ENCODE measurements at places on chromosomes 4 and X. TPM values are rescaled to one million over a fixed set of nuclear protein-coding genes. Genes with fewer than 3 reads are reported as not detected.

DNA sequence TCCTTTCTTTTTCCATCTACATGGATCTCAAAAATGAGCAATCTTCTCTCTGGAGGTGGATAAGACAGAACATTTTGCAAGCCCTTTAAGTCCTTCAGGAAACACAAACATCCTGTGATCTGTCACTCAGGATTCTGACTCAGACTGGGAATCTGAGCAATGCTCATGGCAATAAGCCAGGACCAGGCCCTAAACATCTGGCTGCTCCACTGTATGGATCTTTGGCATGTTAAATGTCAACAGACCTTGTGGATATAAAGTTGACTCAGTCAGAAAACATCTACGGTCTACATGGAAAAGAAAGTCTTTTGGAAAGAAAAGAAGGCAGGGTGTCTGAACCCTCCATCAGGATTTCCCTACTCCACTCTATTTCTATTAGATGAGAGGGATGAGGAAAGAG, 17.8 kb upstream of the CHIC2 start:
- H3K36me3 ChIP-seq, result no peaks in the 10 kb centered on the region
- no peaks in the 10 kb centered on the region for H3K4me1 ChIP-seq
- no peak overlapping the region for H3K4me3 ChIP-seq
- DNase-seq, result no peak
- H3K27me3 ChIP-seq, result peaks cover 15% of the 10 kb centered on the region

DNA sequence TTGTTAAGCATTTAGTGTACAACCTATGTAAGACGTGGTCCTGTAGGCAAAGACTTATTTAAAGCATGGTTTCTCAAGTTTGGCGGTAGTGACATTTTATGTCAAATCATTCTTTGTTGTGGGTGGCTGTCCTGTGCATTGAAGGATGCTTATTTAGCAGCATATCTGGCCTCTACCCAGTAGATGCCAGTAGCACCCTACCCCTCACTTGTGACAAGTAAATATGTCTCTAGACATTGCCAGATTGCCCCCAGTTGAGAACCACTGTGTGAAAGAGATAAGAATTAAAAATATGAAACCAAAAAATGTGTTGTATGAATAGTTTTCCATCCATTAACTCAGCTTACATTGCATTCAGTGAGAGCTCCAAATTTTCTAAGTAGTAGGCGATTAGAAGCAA, 25.5 kb downstream of the MMAA start:
- peaks cover 17% of the 10 kb centered on the region for H3K36me3 ChIP-seq
- no peak for DNase-seq
- H3K27ac ChIP-seq, result no peak overlapping the region
- H3K4me3 ChIP-seq, result no peak overlapping the region
- no peaks in the 10 kb centered on the region for H3K4me1 ChIP-seq

DNA sequence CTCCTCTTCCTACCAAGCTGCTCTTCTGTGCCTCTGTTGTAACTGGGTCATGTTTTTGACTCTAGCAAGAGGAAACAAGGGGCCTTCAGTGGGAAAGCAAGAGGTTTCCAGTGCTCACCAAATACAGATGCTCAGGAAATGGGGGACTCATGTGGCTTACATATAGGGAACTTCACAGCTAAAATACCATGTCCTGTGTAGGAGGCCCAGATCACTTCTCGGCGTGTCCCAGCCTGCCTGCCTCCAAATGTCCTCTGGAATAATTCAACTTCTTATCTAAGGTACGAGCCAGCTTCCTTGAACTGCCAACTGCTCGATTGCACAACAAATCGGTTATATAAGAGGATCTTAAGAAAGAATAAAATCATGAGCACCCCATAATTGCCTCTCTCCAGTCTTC, 161.3 kb downstream of the KIT start:
- DNase-seq, result no peak
- peaks cover 3% of the 10 kb centered on the region for H3K4me1 ChIP-seq
- no peak overlapping the region for H3K27ac ChIP-seq
- no peaks in the 10 kb centered on the region for H3K27me3 ChIP-seq
- no peak overlapping the region for H3K4me3 ChIP-seq
- H3K36me3 ChIP-seq, result no peaks in the 10 kb centered on the region

GRCh38 chr4:185997296-185997695, 71.7 kb upstream of the TLR3 start:
- peaks cover 3% of the 10 kb centered on the region for H3K27me3 ChIP-seq
- no peak overlapping the region for H3K27ac ChIP-seq
- no peaks in the 10 kb centered on the region for H3K36me3 ChIP-seq
- no peak for DNase-seq

DNA sequence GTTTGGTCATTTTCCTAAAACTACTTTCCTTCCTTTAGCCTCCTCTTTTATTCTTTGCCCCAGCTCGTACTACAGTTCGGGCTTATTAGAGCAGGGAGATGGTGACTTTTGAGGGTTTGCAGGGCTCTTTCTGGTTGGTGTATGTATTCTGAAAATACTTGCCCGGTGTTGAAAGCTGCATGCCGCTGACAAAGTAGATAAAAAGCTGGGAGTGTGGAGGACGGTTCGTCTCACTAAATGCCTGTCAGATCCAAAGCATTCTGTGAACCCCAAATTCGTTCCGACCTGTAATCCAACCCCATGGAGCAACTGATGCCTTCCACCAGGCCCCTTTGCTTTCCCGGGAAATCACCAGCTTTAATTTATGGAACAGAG, 19.2 kb downstream of the TRIM2 start:
- peaks cover 44% of the 10 kb centered on the region for H3K27me3 ChIP-seq
- H3K4me3 ChIP-seq, result peak overlapping the region; percentile 56
- H3K27ac ChIP-seq, result no peak overlapping the region
- H3K4me1 ChIP-seq, result peaks cover 24% of the 10 kb centered on the region
- DNase-seq, result no peak
- peaks cover 7% of the 10 kb centered on the region for H3K36me3 ChIP-seq

GRCh38 chrX:105636667-105637066, 185.7 kb upstream of the NRK start:
- no peaks in the 10 kb centered on the region for H3K36me3 ChIP-seq
- no peak for DNase-seq
- H3K27ac ChIP-seq, result no peak overlapping the region

- H3K36me3 ChIP-seq, result no peaks in the 10 kb centered on the region
- H3K27ac ChIP-seq, result no peak overlapping the region
- no peak overlapping the region for H3K4me3 ChIP-seq
These were observed 40.4 kb upstream of the PCDH18 start for GRCh38 chr4:137572647-137573046.

DNA sequence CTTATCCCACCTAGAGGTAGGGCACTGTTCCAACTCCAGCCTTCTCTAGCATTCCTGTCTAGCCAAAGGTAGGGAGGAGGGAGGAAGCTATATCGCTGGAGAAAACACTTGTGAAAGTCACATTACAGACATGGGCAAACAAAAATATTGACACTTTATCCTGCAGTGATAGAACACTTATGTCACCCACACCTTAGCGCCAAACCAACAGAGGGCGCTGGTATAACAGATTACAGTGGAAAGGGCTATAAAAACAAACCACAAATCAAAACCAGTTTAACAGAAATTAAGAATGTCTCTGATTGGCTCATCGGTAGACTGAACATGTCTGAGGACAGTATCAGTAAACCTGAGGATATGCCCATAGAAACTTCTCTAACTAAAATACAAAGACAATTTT, 451.3 kb downstream of the TLL1 start:
- no peaks in the 10 kb centered on the region for H3K4me1 ChIP-seq
- no peak overlapping the region for H3K27ac ChIP-seq
- H3K36me3 ChIP-seq, result no peaks in the 10 kb centered on the region
- H3K27me3 ChIP-seq, result no peaks in the 10 kb centered on the region

- H3K36me3 ChIP-seq, result peaks cover 16% of the 10 kb centered on the region
- H3K27me3 ChIP-seq, result no peaks in the 10 kb centered on the region
- H3K4me3 ChIP-seq, result no peak overlapping the region
These were observed 24.3 kb upstream of the GPR34 start for GRCh38 chrX:41664375-41664901.

DNA sequence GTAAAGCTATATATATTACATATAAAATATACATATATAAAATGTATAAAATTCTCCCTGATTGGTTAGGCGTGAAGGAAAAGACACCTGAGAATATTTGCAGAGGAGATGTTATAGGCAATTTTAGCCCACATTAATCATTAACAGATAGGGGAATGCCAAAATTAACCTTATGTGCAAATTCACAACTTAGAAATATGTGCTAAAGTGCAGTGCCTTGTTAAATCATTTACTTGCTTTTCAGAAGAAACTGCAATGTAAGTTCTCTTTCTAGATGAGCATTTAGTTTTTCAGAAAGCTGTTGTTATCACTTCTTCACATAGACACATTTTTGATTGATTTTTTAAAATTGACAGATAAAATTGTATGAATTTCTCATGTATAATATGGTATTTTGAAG, 5.6 kb downstream of the TASL start:
- no peak for DNase-seq
- no peaks in the 10 kb centered on the region for H3K27me3 ChIP-seq
- H3K4me1 ChIP-seq, result peaks cover 30% of the 10 kb centered on the region
- no peak overlapping the region for H3K27ac ChIP-seq

AIMP1 gene
- 52.4 TPM for total RNA-seq

DNA sequence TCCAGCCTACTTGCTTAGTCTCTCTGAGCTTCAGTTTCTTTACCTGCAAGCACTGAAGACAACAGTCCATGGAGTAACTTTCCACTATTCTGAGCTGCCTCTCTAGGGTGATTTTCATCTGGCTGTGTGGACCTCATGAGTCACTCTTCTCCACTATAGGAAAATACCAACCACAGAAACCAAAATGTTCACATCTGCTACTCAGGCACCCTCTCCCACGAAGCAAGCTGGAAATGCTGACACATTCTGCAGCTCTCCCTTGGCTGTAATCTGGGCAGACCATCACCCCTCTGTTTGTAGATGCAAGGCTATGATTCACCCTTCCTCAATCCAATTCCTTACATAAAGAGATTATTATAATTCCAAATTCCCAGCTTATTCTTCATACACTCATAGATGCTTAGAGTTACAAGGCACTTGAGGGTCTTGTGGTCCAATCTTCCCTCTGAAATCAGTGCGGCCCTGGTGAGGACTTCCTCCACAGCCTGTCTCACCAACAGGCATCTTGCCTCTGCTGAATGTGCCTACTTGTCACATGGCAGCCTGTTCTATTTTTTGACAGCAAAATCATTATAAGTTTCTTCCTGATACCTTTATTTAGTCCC, 97.0 kb upstream of the LNX1 start:
- no peak for DNase-seq
- H3K27me3 ChIP-seq, result peaks cover 3% of the 10 kb centered on the region
- no peak overlapping the region for H3K27ac ChIP-seq
- no peak overlapping the region for H3K4me3 ChIP-seq
- H3K4me1 ChIP-seq, result no peaks in the 10 kb centered on the region

EDNRA gene
- total RNA-seq, result not detected

DNA sequence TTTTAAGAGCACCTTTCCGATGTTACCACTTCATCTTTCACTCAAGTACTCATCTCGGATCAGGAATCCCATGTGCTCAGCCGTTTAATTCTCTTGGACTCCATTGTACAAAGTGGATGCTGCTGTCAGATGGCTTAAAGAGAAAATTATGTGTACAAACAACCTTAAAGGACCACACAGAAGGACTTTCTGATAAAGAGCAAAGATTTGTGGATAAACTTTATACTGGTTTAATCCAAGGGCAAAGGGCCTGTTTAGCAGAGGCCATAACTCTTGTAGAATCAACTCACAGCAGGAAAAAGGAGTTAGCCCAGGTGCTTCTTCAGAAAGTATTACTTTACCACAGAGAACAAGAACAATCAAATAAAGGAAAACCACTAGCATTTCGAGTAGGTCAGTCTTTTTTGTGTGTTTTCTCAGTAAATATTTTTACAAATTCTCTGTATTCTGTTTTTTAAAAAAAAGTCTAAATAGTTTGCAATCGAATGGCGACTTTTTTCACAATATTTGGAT, 20.1 kb downstream of the MMAA start:
- H3K4me1 ChIP-seq, result peaks cover 3% of the 10 kb centered on the region
- H3K27me3 ChIP-seq, result no peaks in the 10 kb centered on the region
- peaks cover 16% of the 10 kb centered on the region for H3K36me3 ChIP-seq
- DNase-seq, result no peak
- no peak overlapping the region for H3K27ac ChIP-seq

FHIP1A gene
- 0.18 TPM for total RNA-seq

- H3K27me3 ChIP-seq, result no peaks in the 10 kb centered on the region
- no peaks in the 10 kb centered on the region for H3K4me1 ChIP-seq
- no peak for DNase-seq
- no peak overlapping the region for H3K4me3 ChIP-seq
- H3K36me3 ChIP-seq, result no peaks in the 10 kb centered on the region
- H3K27ac ChIP-seq, result no peak overlapping the region
These were observed 10.9 kb downstream of the SH3TC1 start for GRCh38 chr4:8210010-8210409.

Data from activated CD4-positive, alpha-beta memory T cell treated with anti-CD3 and anti-CD28 coated beads, Interleukin-2, amount 10 ng/mL, durations not matched to agents 7 days and 5 days (primary cell).